ENCODE measurements at places on chromosomes 11 and 22.

GRCh38 chr11:41283191-41283930, 176.1 kb downstream of the LRRC4C start:
- DNase-seq, result no peak

- DNase-seq, result peak; percentile 40
Measured at GRCh38 chr11:119533921-119534736, 111.2 kb upstream of the THY1 start.

- DNase-seq, result no peak
Measured at GRCh38 chr22:46537225-46537945, at the start of gene CELSR1. CELSR1 (minus strand) TSS chr22:46537620; CDS start chr22:46537170, 450 bp downstream.

DNA sequence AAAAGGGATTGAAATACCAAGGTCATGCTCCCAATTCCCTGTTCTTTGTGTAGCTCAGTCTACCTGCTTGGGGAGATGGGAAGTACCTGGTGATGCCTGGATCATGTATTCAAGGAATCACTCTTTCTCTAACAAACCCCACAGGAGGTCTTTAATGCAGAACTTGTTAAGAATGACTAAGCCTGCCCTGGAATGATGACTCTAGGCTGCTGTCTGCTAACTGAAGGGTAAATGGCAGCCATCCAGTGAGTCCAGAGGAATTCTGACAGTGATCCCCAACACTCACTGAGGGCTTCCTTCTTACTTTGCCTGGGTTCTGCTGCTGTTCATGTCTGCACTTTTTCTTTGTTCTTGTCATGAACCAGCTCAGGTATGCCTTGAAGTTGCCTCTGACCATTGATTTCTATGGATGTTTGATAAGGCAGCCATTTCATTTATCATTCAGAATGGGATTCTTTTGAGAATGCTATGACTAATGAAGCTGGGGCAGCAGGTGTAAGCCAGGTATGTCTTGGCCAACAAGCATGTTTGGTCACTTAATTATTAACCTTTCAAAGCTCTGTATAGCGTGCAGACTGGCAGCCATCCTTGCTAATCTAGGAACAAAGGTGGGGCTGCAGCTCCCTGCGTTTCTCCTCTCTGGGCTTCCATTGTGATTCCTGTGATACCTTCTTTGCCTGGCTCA, 11.4 kb downstream of the PRSS23 start:
- DNase-seq, result no peak

DNA sequence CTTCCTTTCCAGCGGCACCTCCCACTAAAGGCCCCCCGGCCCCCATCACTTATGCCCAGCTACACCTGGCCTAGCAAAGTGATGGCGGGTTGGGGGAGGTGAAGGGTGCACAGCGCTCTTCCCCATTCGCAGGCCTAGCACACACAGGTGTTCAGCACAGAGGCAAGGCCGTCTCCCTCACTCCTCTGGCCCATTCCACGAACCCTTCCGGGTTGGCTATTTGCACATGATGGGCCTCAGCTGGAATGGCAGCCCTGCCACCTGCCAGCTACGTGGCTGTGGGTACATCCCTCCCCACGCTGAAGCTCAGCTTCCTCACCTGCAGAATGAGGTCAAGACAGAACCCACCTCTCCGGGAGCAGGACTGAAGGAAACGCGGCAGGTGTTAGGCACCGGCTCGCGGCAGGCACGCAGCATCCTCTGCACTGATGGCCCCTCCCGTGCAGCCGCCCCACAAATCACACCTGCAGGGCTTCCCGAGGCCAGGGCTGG, 4.8 kb downstream of the KIAA0930 start:
- no peak for DNase-seq

- no peak for DNase-seq
Measured at GRCh38 chr22:49437956-49438355, 389.7 kb downstream of the BRD1 start.

- peak; percentile 96 for DNase-seq
Measured at GRCh38 chr11:536841-537621, at the start of gene LRRC56. LRRC56 (plus strand) TSS chr11:537527; CDS start chr11:540685, 3,158 bp downstream.

- DNase-seq, result no peak
Measured at GRCh38 chr22:39296981-39297489, 22.4 kb downstream of the RPL3 start.

GRCh38 chr11:128796270-128796669, 70.8 kb downstream of the KCNJ1 start:
- DNase-seq, result no peak

DNA sequence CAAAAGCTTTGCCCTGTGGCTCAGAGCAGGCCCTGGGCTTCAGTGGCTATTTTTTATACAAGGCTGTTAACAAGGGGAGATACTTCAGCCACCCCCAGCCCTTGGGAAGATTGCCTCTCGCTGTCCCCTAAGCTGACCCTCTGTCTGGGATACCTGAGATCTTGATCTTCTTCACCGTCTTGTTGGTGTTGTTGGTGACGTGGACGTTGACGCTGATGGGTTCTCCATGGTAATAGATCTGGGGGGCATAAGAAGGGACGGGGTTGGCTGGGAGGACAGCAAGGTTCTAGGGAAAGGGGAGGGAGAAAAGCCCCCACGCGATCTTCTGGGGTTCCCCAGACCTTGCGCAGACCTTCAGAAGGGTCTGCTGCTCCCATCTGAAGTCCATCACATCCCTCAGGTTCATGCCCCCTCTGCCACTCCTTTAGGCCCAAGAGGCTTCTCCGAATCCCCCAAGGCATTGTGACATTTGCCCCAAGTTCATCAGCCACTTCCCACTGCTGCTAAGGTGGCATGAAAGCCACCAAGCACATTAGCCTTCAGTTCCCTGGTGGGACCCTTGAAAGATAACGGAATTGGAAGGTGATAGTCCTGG, 36.7 kb downstream of the TPBGL start:
- no peak for DNase-seq

DNA sequence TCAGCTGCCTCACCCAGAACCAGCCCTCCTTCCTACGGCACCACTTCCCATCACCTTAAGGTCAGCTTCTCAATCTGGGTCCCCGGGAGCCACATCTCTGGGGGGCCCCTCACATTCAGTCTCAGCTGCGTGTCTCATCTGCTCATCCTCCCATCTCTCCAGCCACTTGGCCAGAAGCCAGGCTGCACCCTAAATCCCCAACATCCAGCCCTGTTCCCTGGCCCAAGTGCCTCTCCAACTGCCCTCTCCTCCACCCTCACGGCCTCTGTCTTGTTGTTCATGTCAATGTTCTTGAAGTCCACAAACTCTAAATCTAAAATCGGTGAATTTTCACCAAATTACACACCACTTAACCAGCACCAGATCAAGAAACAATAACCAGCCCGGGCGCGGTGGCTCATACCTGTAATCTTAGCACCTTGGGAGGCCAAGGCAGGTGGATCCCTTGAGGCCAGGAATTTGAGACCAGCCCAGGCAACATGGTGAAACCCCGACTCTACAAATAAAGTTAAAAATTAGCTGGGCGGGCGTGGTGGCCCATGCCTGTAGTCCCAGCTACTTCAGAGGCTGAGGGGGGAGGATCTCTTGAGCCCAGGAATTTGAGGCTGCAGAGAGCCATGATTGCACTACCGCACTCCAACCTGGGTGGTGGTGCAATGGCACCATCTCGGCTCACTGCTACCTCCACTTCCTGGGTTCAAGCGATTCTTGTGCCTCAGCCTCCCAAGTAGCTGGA, 33.7 kb downstream of the A4GALT start:
- DNase-seq, result no peak

DNA sequence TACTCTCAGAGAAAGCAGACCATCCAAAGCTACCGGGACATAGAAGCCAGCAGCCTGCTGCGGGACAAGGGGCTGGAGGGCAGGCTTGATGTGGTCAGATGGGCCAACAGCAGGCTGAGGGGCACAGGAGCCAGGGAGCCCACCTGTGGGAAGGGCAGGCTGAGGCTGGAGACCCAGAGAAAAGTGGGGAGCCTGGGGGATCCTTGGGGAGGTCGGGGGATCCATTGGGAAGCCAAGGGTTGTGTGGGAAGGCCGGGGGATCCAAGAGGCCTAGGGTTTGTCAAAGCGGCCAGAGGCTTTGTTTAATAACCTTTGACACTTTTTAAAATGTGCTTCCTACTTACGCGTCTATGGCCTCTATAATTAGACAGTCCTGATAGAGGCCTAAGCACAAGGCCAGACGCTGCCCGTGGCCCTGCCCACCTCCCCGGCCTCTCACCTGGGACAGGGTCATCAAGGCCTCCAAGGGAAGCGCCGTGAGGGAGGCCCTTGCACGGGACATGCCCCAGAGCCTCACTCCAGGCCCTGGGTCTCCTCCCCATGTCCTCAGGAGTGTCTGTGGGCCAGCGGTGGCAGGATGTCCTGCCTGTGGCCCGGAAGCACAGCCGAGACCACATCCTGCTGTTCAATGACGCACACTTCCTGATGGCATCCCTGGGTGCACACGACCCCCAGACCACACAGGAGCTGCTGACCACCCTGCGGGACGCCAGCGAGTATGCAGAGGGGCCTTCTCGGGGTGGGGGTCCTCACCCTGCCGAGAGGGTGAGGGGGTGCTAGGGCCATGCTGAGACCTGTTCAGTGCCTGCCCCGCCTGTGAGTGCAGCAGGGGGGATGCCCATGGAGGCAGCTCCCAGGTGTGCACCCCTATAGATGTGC, 8.6 kb upstream of the GTSE1 start:
- peak; percentile 64 for DNase-seq

DNA sequence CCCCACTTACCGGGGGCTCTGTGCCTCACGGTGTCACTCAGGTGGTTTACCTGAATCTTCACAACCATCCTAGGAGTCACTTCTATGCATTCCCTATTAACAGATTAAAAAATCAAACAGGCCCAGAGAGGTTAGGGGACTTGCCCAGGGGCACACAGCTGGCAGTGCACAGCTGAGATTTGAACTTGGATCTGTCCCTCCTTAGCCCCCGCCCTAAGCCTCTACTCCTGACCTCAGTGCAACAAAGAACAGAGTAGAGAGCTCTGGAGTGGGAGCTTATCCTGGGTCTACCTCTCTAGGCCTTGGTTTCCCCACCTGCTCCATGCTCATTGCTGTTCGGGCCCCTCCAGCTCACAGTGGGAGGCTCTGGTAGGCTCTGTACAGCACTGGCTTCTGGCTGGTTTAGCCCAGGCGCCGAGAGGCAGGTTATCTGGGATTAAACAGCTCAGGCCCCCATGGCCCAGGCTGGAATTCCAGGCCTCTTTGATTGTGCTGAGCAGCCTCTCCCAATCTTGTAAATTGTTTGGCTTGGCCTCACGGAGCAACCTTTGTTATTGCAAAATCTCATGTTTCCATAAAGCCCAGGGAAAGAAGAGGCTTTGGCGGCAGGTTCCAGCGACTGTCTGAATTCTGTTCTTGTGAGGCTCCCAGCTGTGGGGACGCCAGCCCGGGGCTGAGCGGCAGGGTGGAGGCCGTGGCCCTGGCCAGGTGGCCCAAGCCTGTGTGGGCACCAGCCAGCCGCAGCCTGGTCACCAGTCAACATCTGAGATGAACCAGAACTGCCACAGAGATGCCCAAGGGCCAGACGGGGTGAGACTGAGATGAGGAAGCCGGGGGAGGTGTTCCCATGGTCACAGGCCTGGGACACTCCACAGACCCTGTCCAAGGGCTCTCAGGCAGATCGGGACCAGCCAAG, 28.9 kb upstream of the SHISAL1 start:
- no peak for DNase-seq

DNA sequence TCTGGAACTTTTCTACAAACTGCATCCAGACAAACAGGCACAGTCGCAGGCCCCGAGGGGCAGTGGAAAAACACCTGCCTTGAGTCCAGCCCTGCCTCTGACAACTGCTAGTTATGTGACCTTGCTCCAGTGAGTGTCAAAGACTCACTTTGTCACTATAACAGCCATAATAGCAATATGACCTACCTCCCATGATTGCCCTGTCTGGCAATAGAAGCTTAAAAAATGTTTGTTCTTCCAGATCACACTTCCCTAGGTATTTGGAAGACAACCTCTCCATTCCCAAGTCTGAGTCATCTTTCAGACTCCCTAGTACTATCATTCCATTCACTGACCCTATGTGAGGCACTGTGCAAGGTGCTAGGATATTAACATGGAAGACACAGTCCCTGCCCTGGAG, 74.5 kb downstream of the RPL27A start:
- no peak for DNase-seq

DNA sequence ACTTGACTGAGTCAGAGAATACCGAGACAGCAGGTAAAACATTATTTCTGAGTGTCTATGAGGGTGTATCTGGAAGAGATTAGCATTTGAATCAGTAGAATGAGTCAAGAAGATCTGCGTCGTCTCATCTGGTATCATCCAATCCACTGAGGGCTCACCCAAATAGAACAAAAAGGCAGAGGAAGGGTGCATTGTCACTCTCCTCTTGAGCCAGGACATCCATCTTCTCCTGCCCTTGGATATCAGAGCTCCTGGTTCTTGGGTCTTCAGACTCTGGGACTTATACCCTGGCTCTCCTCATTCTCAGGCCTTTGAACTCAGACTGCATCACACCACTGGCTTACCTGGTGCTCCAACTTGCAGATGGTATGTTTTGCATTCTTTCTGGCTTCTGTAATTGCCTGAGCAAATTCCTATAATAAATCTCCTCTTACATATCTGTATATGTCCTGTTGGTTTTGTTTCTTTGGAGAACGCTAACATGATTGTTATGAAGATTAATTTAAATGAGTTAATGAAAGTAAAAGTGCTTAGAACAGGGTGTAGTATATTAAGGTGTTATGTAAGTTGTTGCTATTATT, 49.3 kb downstream of the ME3 start:
- no peak for DNase-seq

DNA sequence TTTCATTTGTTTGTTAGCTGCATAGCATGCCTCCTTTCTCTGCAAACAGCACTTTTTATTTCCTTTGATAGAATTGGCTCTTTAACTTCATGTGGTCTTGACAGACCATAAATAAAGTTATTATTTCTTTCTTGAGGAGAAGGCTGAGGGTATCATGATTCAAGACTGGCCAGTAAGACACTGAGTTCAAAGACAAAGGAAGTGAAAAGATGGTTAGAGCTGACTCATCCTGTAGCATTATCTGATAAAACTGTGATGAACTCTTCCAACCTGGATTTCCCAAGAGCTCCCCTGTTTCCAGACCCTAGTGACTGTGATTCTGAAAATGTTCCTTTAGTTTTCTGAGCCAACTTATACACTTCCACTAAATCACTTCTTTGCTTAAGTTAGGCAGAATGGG, 179.3 kb upstream of the FAT3 start:
- DNase-seq, result no peak

- no peak for DNase-seq
Measured at GRCh38 chr22:29701155-29701999, 18.4 kb upstream of the CABP7 start.

GRCh38 chr22:22048318-22048942, 65.8 kb upstream of the TOP3B start:
- DNase-seq, result no peak

All from CD4-positive, alpha-beta T cell treated with Interferon gamma for 1 hour (primary cell).